ENCODE measurements at places on chromosomes 6 and 20.

GRCh38 chr6:149482545-149483333 lies 2.1 kb downstream of the ZC3H12D start:
- DNase-seq = no peak

DNA sequence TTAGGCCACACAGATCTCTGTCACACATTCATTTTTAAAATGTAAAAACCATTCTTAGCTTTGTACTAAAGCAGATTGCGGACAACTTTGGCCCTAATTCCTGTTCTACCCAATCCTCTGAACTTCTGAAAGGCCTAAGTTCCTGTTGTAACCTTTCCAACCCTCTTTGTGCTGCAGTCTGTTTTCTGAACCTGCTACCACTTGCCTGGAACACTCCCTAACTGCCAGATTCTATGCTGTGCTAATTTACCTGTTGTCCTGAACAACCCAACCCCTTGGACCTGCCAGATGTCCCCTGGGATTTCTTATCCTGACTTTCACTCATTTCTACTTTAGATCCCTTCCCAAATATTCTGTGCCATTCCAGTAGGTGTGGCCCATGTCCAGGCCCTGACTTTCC lies 398.7 kb downstream of the ZFAND3 start:
- no peak for DNase-seq

DNA sequence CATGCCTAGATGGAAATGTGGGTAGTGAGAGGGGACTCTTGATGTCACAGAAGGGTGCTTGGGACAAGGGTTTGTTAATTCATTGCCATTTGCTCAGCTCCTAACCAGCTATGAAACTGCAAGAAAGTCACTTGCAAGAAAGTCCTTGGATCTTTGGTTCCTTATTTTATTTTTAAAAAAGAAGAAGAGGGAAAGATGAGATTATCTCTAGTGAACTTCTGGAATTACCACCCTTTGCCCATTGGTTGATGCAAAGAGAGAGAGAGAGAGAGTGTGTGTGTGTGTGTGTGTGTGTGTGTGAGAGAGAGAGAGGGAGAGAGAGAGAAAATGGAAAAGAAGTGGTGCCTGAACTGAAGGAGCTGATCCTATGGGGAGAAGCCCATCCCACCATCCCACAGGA lies 4.6 kb upstream of the SFT2D1 start:
- DNase-seq = no peak

GRCh38 chr20:64206614-64207013 lies 42.4 kb downstream of the MYT1 start:
- no peak for DNase-seq

DNA sequence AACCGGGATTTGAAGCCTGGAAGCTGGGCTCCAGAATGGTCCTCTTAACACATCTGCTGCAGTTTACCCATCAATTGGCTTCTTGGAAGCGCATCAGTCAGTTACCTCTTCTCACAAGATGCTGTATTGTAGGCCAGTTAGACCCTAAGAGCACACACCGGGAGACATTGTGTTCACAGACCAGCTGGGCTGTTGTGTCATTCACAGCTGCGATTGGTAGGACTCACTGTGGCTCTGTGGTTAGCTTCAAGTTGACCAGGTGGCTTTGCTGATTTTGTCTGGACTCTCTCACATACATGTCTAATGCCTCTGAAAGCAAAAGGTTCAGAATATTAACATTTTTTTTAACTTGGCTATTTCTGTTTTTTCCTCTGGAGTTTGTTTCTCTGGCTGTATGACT lies 64.8 kb downstream of the SNX9 start:
- no peak for DNase-seq

- no peak for DNase-seq
These were observed 61.1 kb upstream of the SLC22A16 start for GRCh38 chr6:110537208-110538123.
